ELR (cell line): ENCODE measurements at places on chromosomes 11 and 22.

DNA sequence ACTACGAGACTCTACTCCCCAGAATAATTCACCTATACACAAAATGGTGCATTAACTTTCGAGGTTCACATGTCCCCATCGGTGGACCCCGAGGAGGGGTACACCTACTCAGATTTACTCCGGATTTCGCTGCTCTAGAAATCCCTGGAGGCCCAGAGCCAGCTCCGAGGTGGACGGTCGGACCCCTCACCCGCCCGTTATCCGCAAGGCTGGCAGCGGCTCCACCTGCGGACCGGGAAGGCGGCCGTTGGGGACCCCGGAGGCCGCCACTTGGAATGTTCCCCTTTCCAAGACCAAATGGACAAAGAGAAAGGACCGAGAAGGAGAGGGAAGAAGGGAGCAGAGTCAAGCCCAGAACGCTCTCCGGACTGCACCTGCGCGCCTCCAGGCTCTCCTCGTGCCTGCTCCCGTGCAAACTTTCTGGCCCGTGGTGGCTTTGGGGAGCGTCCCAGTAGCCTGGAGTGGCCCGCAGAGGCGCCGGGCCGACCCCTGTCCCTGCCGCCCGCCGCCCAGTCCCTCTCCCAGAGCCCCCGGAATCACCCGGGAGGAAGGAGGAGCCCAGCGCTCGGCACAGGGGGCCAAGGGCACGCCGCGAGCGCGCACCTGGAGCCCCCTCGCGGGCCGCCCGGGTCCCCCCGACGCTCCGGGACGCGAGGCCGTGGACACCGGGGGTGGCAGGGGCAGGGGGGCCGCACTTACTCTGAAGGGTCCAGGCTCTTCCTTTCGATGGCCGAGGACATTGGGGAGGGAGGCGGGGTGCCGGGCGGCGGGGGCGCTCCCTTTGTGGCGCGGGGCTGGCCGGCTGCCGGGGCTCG is 23.0 kb downstream of the LMO2 start:
- DNase-seq: peak; percentile 2

DNA sequence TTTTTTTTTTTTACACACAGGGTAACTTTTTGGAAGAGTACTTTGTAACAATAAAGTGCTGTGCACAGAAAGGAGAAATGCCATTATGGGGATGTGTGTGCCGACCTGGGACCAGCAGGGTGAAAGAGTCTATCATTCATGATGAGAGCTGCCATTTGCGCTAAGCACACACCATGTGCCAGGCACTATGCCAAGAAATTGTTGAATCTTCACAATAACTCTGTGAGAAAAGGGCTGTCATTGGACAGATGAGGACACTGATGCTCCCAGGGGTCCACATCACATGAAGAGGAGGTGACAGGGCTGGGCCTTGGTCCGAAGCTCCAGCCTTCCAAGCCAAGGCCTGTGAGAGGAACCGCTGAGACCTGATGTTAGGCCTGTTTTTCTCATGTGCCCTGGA is 5.6 kb downstream of the DUSP18 start:
- no peak for DNase-seq

- no peak for DNase-seq
These were observed 303.4 kb upstream of the SYN3 start for GRCh38 chr22:33361581-33361980.

- no peak for DNase-seq
These were observed 76.4 kb downstream of the TMEM135 start for GRCh38 chr11:87114093-87114492.

DNA sequence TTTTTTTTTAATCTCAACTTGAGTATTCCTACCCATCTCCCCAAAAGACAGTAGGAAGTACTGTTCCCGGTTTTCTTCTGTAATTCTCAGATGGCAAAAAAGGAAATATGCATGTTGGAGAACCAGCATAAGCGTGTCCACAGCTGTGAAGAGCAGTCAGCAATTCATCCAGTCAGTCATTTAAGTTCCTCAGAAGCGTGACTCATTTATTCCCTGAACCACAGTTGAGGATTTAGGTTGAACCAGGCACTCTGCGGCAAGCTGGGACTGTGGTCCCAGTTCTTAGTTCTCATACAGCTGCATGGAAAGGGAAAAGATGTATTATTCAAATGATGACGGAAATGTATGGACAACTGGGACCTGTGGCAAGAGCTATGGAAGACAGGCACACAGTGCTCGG is 61.0 kb upstream of the MYO18B start:
- DNase-seq: peak; percentile 2

- no peak for DNase-seq
These were observed 2.8 kb downstream of the CTSW start for GRCh38 chr11:65882120-65883057.

GRCh38 chr11:65110354-65110861 is 1.3 kb upstream of the TM7SF2 start:
- DNase-seq: peak; percentile 85

GRCh38 chr22:37021710-37022482 is 2.4 kb downstream of the MPST start:
- DNase-seq: peak; percentile 65

GRCh38 chr11:11230087-11230486 is 123.0 kb downstream of the CSNK2A3 start:
- no peak for DNase-seq

DNA sequence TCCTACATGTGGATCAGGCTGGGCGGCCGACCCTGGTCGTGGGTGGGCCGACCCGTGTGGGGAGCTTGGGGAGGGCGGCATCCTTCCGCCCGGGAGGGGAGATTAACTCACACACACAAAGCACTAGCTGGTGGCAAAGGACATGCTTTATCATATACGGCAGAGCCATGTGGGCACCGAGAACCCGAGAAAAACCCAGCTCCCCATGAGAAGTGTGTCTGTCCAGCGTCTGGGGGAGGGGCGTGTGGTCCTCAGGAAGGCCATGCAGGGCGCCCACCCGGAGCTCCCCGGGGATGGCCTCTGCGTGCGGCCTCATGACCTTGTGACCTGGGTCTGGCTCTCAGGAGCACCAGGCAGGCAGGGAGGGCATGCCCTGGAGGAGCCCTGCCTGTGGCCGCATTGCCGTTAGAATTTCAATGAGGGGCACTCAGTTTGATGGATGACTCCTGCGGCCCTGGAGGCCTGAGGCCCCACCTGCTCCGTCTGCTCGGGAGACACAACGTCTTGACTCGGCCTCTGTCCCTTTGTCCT is 39.4 kb upstream of the TOLLIP start:
- no peak for DNase-seq

DNA sequence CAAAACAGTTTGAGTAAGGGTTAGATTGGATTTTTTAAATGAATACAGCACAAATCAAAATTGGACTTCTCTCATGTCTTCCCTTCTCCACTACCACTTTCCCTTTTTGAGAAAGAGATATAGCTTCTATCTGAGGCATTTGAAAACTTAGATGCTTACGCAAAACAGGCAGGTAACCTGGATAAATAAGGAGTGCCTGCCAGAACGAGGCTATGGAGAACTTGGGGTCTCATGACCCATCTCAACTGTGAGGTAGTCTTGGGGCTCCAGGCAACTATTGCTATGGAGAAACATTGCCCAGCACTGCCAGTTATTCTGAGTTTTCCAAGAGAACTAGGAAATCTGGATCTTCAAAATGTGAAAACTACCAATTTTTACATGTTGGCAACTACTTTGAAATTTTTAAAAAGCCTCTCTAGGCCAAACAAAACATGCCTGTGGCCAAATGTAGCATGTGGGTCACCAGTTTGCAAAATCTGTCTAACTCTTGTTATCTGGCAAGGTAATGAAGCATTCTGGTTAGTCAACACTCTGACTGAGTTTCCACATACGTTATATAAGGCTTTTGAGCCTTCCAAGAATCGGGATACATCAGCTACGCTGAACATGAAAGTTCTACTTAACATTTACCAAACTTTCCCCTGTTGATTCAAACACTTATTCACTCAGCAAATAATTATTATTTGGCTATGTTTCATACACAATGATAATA is 752.7 kb downstream of the KCNA4 start:
- no peak for DNase-seq

- DNase-seq: no peak
These were observed 61.0 kb downstream of the FBXO7 start for GRCh38 chr22:32535531-32536190.

GRCh38 chr11:31361743-31362142 is 7.8 kb downstream of the DCDC1 start:
- no peak for DNase-seq

GRCh38 chr22:49100773-49101172 is 726.9 kb downstream of the BRD1 start:
- no peak for DNase-seq

DNA sequence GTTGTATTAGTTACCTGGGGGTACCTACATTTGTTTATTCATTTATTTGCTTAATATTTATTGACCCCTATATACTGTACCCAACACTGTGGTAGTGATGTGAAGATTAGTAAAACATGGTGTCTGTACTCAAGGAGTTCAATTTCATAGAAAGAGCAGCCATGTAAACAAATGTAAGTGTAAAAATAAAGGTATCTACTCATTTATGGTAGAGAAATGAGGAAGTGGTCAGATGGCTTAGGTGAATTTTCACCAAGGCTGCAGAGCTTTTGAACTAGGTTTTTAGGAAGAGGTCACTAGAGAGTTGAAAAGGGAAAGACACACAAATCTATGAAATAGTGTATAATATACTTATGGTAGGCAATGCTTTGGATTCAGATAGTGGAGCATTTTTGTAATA is 11.1 kb downstream of the CTR9 start:
- no peak for DNase-seq

DNA sequence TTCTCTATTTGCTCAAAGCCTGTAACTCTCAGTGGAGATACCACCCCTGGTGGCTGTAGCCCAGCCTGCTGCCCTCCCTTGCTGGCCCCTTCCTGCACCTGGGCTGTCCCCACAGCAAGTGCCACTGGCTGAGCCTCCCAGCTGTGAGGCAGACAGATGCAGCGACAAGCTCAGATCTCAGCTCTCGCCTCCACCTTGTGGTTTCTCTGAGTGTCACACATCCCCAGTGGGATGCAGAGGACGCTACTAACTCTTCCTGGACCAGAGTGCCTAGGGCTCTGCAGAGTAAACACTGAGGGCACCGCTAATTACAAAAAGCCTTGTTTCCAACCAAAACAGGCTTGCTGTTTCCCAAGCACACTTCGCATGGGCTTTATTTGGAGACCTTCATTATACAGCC is 8.9 kb downstream of the YPEL1 start:
- DNase-seq: peak; percentile 47

DNA sequence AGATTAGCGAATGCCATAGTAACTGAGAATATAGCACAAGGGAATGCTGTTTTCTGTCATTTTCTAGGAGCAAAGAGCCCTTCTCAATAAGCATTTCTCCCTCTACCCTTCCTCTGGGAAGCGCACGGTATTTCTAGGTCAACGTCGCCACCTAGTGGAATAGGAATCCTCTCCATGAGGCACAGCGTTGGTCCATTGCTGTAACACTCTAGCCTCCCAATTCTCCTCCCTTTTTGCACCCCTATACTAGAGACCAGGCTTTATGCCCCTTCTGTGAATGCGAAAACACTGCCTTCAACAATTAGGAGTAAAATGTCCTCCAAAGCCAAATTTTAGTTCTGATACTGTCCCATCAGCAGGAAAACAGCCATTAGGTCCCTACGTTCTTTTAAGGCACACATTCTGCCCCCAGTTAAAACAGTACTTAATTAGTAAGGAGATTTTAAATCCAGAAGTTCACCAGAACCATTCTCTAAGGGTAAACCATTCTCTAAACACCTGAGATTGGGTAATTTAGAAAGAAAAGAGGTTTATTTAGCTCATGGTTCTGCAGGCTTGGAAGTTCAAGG is 12.8 kb upstream of the HYLS1 start:
- peak; percentile 75 for DNase-seq

DNA sequence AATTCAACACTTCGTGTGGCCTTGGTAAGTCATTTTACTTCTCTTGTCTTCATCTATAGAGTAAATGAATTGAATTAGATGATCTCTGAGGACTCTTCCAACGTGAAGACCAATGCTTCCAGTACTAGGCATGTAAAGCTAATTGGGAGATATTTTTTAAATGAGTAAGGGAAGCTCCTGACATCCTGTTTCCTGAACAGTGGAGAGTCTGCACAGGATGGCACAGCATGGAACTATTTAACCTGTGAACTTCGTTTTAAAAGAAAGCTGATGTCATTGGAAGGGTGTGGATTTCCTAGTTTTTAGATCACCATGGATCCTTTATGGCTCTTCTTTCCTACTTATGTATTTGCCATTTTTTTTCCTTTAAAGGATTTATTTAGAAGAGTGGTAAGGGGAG is 48.4 kb upstream of the HSD17B12 start:
- DNase-seq: peak; percentile 74

DNA sequence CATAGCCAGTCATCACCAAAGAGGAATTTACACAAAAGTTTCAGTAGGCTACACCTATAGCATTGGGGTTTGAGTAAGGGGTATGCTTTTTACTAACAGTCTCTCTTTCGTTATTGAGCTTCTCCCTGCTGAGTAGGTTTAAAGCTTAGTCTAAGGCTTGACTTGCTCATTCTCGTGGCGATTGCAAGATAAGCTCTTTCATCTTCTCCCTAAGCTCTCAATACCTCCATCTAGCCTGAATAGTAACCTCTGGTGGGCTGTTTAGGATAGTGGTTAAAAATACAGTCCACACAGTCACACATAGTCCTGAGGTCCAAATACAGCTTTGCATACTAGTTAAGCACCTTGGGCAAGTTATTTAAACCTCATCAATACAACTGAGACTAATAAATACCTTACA is 65.6 kb downstream of the IMMP1L start:
- no peak for DNase-seq

DNA sequence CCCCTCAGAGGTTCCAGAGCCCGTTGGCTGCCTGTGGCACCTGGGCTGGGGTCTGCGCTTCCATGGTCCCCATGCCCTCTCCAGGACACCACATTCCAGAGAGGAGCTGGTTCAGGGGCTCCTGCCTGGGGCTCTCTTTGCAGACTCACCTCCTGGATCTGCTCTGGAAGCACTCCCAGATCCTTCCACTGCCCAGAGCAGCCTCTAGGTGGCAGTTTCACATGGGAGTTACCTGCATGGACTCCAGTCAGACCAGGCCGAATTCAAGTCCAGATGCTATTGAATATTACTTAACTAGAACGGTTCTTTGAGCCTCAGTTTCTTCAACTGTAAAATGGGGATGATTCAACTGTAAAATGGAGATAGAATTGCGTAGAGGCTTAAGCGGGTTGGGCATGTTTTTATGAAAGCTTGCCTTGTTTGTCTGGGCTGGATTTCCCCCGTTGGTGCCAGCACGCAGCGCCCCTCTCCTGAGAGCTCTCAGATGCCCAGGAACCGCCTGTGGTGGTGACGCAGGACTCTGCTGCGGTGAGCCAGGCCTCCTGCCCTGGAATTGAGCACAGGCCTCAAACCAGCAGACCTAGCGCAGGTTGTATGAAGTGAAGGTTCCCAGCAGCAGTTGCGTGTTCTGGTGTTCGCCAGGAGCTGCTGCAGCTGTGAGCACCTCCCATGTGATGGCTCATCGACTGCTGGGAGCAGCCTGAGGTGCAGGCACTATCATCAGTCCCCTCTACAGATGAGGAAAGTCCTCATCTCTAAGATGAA is 44.2 kb downstream of the LMO1 start:
- DNase-seq: peak; percentile 66

GRCh38 chr11:110951037-110951949 is 239.1 kb upstream of the ARHGAP20 start:
- DNase-seq: no peak

DNA sequence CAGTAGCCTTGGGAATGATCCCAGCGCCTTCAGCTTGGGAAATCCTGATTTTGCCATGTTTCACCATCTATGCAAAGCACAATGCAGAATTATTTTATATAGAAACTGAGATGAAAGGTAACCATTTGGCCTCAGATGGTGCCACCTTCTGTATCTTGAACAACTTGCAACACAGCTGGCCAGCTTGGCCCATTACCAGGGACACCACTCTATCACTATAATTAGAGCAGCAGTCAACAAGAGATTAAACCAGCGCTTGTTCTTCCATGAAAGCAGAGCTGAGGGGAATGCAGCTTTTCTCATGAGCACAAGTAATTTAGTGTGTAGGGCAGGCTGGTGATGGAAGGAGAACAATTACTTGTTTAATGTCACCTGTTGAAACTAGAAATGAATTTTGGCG is 6.7 kb upstream of the ZDHHC13 start:
- no peak for DNase-seq
